ENCODE measurements at places on chromosomes 3 and 15.

DNA sequence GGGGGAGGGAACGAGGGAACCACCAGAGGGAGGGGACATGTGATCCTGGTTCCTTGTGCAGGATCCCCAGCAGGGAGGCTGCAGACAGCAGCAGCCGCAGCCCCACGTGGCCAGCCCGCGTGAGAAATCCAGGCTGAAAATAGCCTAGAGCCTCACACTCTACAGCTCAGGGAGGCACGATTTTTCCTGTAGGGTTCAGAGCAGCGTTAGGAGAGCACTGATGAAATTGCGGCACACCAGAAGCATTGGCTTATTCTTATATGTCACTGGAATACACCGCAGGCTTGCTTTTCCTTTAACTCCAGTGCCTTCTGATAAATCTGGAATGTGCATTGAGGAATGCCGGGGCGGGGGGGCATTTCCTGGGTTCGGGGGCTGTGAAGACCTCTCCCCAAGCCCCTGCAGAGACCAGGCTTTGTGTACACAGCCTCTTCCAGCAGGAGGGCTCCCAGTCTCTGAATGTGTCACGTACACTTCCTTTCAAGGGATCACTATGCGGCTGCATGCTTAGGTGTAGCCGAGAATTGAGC, 193.0 kb downstream of the ATP10A start:
- peak; percentile 77 for DNase-seq

DNA sequence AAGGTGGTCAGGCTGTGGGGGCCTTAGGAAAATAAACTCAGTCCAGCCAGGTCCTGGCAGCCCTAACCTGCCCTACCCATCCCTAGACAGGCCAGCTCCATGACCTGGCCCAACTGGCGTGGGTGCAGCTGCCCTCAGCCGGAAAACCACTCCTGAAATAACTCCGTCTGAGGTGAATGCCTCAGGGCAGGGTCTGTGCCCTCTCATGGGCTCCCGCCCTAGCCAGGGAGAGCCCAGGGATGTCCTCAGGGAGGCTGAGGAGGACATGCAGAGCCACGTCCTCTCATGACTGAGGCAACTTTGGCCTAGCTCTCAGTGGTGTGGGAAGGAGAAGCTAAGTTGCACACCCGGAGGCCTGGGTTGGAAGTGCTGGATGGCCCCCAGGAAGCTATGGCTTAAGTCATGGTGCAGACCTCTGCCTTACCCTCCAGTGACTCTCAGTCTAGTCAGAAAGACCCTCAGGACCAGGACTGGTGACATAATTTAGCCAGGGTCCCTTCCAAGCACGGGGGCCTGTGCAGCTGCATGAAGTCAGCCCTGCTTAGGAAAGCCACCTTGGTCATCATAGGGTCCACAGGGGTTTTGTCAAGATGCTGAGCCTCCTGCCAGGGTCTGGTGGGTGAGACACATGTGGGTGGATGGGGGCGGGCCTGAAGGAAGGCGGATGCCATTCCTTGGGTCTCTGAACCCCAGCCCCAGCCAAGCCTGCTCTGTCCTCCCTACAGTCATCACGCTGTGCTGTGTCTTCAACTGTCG, 7.4 kb downstream of the TMIE start:
- DNase-seq = no peak

DNA sequence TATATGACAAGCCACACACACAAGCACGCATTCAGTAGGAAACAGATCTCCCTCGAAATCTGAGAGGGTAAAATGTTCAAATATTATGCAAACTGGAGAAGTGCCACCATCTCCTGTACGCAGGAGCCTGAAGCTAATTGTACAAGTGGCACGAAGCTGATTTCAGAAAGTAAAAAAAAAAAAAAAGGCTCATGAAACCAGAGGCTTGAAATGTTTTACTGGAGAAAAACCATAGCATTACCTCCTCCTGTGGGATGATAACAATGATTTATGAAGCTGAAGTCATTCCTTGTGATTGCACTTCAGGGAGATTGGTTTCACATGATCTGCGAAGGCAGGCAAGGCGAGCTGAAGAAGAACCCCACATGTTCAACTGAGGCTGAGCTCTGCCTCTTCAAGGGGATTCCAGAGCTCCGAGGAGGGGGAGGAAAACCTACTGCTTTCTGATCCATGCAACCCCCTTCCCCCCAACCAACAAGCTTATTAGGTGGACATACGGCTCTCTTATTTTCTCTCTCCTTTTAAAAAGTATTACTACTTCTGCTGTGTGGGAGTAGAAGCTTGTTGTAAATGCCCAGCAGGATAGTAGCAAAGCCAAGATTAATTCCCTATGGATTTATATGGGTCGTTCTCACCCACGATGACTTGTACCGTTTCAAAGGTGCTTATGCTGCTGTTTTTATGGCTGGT, 101.1 kb downstream of the GREM1 start:
- DNase-seq = no peak

GRCh38 chr3:47347217-47347801, 33.5 kb upstream of the PTPN23 start:
- no peak for DNase-seq

GRCh38 chr3:185764163-185764979, 60.5 kb downstream of the IGF2BP2 start:
- no peak for DNase-seq
